ENCODE measurements at places on chromosomes 2 and 18. TPM values are rescaled to one million over a fixed set of nuclear protein-coding genes. Genes with fewer than 3 reads are reported as not detected.
A peak's percentile ranks its signal among the peaks of the same experiment; 100 is the strongest.

LIPG gene
- 1.6 TPM for total RNA-seq

AOX1 gene
- total RNA-seq, result 16.6 TPM

- DNase-seq, result peak; percentile 63
These were observed 70.5 kb upstream of the RTN4 start for GRCh38 chr2:55120634-55121359.

KIF1A gene
- total RNA-seq, result 27.4 TPM

GRCh38 chr18:63365876-63366212 is 1.2 kb downstream of the KDSR start:
- no peak for DNase-seq

RAB12 gene
- 69.5 TPM for total RNA-seq

MDH1B gene
- total RNA-seq, result 0.80 TPM

- peak; percentile 62 for DNase-seq
These were observed 864 bp upstream of the MYL12A start for GRCh38 chr18:3246635-3247239.
